ENCODE measurements at places on chromosomes 11 and 22. TPM values are rescaled to one million over a fixed set of nuclear protein-coding genes. Genes with fewer than 3 reads are reported as not detected.

Gene OR52I1
- total RNA-seq = not detected

Gene MARK2
- 39.8 TPM for total RNA-seq

Gene DNAJB13
- 0.29 TPM for total RNA-seq

- DNase-seq = no peak
Observed at GRCh38 chr11:72039031-72039855, 40.5 kb downstream of the IL18BP start.

- no peak for DNase-seq
Observed at GRCh38 chr11:210122-210802, 2.8 kb downstream of the RIC8A start.

DNA sequence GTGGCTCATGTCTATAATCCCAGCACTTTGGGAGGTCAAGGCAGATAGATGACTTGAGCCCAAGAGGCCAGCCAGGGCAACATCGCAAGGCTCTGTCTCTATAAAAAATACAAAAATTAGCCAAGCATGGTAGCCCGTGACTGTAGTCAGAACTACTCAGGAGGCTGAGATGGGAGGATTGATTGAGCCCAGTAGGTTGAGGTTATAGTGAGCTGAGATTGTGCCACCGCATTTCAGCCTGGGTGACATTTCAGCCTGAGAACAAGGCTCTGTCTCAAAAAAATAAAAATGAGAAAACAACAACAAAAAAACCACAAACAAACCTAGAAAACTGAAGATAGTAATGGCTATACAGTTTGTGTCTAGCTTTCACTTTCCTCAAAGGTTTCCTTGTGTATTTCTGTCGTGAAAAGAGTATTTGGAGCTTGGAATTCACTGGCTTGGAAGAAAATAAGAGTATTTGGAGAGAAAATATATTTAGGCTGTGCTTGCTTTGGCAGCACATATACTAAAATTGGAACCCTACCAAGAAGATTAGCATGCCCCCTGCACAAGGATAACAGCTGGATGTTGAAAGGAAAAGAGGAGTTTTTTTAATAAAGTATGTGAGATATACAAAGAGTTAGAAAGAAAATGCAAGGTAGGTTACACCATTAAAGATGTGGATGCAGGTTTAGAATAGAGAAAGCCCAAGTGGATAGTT is 3.9 kb upstream of the BIRC3 start:
- no peak for DNase-seq

Data from MCF 10A (cell line).